ENCODE measurements at places on chromosomes 5 and 9.

DNA sequence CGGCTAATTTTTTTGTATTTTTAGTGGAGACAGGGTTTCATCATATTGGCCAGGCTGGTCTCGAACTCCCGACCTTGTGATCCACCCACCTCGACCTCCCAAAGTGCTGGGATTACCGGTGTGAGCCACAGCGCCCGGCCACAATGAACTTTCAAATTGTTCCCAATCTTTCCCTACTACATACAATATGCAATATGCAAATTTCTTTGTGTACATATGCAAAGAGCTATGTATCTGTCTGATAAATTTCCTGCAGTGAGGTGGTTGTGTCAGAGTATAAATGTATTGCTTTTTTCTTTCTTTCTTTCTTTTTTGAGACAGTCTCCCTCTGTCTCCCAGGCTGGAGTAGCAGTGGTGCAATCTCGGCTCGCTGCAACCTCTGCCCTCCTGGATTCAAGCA lies 48.8 kb upstream of the PLPP1 start:
- DNase-seq = no peak

GRCh38 chr5:57493034-57493433 lies 10.4 kb upstream of the ACTBL2 start:
- no peak for DNase-seq

DNA sequence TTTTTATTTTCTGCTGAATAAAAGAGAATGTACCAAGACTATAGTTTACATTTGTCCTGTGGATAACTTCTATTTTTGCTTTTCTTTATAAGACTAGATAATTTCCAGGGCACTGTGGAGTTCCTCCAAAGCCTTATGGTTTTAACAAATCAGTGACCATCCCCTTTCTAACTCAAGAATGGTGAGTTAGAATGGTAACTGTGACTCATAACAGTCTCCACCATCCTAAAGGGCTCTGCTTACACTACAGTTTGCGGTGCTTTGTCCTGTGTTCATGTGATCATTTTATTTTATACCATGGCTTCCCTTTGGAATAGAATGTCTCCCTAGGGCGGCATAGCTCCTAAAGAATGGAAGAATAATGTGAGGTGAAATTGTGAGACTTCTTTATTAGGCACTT lies 30.2 kb downstream of the WDR36 start:
- DNase-seq = no peak

DNA sequence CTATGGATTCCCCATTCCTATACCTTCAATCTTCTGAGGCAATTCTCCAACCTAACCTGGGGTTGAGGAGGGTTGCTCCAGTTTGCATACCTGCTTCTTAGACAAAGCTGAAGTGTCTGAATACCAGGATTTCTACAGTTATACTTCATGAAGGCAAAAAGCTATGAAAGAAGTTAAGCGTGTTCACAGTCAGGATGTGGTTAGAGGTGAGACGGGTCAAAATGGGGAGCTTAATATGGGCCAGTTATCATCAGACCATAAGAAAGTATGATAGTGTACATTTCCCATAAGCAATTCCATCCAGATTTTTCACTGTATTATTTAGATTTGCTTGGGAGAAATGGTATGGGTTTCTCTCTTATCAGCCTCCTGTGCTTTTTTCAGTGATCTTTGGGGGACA lies 156.9 kb upstream of the FER start:
- no peak for DNase-seq

GRCh38 chr5:138448070-138448469 lies 9.2 kb downstream of the REEP2 start:
- no peak for DNase-seq

DNA sequence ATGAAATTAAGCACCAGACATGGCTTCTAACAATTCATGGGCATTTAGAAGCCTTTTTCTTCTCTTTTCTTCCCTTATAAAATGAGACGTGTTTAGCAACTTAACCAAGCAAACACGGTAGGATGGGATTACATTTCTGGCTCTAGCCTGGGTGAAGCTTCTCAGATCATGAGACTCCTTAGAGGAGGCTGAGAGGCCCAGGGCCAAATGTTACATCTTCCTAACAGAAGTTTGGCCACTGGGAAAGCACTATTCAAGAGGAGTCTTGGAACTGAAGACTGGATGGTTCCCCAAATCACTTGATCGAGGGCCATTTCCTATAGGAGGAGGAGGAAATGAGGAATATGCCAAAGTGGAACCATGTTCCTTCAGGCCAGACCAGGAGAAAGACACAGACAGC lies 1.9 kb downstream of the GABRP start:
- no peak for DNase-seq

DNA sequence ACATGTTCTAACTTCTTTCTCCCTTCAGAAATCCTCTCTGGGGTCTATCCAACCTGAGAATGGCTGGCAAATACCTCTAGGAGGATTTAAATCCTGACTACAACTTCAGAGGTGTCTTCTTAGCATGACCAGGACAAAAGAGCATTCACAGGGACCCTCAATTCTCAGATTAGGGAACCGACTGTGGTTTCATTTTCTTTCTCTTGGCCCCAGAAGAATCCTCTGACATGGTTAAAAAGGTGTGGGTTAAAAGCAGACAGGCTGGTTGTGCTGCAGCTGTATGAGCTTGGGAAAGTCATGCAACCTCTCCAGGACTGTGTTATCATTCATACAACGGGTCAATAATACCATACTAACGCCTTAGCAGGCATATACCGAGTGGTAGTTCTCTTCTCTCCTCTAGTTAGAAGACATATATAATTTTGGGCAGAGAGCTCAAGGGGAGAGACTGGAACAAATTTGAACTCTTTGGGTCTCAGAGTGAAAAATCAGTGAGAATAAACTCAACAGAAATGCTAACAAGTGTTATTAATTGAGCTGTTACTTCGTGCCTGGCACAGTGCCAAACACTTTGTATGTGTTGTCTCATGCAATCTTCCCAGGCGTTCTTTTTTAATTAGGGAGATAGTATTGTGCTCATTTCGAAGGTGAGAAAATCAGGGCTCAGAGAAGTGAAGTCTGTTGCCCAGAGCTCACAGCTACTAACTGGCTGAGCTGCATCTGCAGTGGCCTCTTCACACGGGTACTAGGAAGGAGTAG lies 35.2 kb downstream of the INSYN2B start:
- DNase-seq = peak; percentile 40

GRCh38 chr9:8750639-8751051 lies 951.1 kb upstream of the DMAC1 start:
- peak; percentile 70 for DNase-seq

DNA sequence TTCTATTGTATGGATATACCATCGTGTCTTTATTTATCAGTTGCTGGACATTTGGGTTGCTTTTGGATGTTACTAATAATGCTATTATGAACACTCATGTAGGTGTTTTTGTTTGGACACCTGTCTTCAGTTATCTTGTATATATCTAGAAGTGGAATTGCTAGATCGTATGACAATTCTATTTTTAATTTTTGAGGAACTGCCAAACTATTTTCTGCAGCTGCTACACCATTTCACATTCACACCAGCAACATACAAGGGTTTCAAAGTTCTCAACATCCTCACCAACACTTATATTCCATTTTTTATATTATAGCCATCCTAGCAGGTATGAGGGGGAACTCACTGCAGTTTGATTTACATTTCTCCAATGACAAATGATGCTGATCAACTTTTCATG lies 324.6 kb downstream of the CAAP1 start:
- DNase-seq = no peak

DNA sequence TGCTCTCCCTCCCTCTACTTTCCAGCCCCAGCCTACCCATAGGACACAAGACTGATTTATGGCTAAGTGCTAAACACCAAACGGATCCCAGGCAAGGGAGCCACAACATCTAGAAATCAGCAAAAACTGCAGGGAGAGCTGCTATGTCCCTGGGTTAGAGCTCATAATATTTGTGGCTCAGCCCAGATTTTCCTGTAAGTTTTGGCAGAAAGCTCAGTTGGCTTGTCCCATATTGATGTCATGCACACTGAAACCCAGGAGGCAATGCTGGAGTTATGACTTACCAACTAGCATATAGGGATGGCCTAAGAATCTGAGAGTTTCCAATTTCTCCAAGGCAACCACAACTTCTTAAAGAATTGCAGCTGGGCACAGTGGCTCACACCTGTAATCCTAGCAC lies 44.7 kb upstream of the MYOT start:
- DNase-seq = no peak

DNA sequence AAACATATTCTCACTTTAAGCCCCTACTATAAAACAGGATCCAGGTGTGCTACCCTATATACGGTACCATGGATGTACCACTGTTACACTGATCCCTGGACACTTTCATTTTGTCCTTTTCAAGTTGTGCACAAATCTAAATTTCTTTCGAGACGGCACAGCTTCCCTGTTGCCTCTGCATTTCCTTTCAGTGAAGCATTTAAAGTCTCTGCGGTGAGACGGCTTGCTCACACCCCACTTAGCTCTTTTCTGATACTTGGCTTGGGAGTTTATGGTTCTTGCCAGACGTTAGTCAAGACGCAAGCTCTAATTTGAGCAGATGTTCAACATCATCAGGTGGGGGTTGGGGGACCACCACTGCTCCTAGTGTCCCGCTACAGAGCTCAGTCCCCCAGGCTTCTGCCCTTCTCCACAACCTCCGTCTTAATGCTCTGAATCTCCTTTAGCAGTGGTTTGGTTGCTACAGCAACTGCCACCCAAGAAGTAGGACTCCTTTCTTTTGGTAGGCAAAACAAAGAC lies 15.8 kb downstream of the F2RL2 start:
- DNase-seq = peak; percentile 75

- DNase-seq = no peak
Measured at GRCh38 chr9:121527371-121527770, 27.7 kb upstream of the GGTA1 start.

GRCh38 chr9:91282292-91282691 lies 79.4 kb downstream of the AUH start:
- no peak for DNase-seq

DNA sequence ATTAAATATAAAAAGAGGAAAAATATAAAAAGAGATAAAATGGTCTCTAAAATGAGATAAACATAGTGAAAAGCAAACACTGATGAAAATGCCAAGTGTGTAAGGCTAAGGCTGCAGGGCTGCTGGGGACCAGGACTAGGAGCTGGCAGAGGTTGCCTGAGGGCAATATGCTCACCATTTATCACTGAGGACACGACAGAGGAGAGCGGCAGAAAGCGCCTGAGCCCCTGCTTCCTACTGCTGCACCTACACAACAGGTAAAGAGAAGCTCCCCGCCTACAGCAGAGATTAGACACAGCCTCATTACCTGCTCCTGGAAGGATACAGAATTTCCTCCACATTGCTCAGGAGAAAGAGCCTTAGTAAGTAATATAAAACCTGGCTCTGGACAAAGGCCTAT lies 70.7 kb upstream of the PPP1R2B start:
- no peak for DNase-seq

Measured in fibroblast of skin of right biceps (primary cell).